ENCODE measurements at places on chromosomes 3 and 15.

DNA sequence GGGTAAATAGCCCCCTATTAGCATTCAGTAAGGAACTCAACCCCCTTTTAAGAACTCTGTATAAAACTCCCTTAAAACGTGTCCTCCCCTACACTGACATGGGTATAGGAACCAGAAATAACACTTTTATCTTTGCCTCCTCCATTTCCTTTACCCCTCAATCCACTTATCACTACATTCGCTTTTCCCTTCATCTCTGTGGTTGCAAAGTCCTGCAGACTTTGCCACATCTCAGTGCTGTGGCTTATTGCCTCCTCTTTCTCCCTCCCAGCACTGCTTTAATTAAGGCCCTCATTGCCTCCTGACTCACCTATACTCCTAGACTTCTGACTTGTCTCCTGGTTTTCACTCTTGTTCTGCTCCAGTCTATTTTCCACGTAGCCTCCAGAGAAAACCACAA lies 94.3 kb upstream of the GADL1 start:
- DNase-seq, result no peak

DNA sequence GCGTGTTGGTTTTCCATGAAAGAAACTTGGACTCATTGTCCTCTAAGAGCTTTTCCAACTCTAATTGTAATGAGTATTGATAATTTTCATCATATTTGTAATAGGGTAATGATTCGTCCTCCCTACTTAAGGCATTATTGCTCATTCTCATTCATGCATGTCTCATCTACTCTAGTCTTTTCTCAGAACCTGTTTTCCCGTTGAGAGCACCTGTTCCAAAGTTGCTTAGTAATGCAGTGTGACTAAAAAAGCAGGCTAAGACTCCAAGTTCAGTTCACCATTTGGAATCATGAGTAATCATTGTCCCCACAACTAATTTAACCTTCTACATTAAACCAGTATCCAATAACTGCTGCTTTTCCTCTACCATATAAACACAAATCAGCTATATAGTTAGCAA lies 84.0 kb downstream of the FILIP1L start:
- no peak for DNase-seq

GRCh38 chr3:32217339-32217738 lies 21.1 kb upstream of the CMTM8 start:
- DNase-seq, result no peak

DNA sequence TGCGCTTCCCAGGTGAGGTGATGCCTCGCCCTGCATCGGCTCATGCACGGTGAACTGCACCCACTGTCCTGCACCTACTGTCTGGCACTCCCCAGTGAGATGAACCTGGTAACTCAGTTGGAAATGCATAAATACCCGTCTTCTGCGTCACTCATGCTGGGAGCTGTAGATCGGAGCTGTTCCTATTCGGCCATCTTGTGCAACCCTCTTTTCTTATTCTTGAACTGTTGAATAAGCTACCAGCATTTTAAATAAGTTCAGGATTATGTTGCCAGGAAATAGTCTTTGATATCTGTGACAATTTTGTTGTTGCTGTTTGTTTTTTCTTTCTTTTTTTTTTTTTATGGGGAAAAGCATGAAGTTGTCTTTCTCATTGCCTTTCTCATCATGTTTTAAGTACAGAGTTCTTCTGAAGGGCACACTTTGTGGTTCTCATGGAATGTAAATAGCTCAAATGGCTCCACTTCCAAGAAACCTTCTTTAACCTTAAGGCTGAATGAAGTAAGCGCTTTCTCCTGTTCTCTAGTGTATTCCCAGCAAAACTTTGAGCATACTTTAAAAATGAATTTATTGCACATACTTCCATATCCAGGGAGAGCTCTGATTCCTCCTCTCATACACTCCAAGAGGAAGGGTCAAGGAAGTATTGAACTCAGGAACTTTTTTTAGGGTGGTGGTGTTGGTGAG lies 468.0 kb upstream of the TBL1XR1 start:
- no peak for DNase-seq

GRCh38 chr3:17372362-17373210 lies 369.8 kb downstream of the TBC1D5 start:
- DNase-seq, result no peak

DNA sequence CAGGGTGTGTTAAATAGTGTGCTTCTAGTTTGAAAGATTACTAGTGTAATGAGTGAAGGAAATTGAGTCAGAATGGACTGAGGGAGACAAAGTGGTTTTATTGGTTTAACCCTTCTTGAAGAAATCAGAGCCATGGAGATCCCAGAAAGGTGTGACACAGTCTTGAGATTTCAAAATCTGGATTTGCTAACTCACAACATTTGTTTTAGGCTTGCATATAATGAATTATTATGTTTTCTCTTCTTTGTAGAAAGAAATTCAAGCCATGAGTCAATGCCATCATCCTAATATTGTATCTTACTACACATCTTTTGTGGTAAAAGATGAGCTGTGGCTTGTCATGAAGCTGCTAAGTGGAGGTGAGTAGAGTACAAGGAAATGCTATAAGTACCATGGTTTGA lies 25.1 kb downstream of the OXSR1 start:
- no peak for DNase-seq

DNA sequence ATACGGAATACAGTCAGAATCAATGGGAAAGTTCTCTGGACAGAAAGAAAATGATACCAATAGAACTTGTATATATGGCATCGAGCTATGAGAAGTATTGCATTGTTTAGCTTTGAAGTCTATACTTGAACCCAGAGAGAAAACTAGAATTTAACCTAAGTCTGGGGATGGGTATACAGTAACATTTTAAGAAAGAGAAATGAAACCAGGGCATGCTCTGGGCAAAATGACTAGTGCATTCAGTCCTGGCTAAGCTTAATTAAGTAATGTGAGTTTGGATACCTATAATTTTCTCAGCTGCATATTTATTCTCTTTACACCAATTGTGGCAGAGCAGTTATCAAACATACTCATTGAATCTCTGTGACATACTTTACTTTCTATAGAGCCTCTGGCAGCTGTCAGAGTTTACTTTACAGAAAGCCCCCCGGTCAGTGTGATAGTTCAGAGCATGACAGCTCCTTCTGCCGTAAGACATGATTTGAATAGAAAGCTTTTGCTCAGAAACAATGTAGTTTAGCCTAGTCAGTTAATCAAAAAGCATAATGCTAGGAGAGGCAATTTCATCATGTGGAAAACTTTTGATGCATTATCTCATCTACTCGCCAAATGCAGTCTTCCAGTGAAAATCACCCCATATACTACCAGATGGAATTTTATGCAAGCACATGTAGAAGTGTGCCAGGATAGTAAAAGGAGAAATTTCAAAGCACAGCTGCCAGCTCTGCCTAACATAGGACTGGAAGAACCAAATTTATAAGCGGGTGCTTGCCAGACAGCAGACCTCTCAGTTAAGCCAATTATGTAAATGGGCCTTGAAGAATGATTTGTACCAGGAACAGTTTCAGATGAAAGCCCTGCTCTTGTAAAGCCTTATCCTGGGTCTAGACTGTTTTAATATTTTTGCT lies 40.7 kb downstream of the OXSM start:
- DNase-seq, result peak; percentile 84

- DNase-seq, result no peak
Measured at GRCh38 chr3:9278498-9278897, 29.1 kb upstream of the SRGAP3 start.

DNA sequence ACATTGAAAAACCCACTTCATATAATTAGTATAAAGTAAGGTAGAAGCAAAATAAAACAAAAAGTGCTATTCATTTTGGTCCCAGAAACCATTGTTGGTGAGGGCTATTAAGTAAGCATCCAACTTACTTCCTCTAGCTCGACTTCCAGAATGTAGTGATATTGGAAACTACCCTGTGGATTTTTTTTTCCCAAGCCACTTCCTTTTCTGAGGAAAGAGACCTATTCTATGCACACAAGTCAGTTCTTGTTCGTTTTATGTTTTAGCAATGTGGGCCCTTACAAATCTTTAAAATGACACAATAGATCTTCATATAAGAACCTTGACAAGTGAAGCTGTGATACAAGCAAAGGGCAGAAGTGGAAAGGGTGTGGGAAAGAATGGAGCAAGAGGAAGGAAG lies 402.0 kb upstream of the TBL1XR1 start:
- no peak for DNase-seq

- no peak for DNase-seq
Measured at GRCh38 chr3:65831733-65832425, 206.8 kb downstream of the MAGI1 start.

DNA sequence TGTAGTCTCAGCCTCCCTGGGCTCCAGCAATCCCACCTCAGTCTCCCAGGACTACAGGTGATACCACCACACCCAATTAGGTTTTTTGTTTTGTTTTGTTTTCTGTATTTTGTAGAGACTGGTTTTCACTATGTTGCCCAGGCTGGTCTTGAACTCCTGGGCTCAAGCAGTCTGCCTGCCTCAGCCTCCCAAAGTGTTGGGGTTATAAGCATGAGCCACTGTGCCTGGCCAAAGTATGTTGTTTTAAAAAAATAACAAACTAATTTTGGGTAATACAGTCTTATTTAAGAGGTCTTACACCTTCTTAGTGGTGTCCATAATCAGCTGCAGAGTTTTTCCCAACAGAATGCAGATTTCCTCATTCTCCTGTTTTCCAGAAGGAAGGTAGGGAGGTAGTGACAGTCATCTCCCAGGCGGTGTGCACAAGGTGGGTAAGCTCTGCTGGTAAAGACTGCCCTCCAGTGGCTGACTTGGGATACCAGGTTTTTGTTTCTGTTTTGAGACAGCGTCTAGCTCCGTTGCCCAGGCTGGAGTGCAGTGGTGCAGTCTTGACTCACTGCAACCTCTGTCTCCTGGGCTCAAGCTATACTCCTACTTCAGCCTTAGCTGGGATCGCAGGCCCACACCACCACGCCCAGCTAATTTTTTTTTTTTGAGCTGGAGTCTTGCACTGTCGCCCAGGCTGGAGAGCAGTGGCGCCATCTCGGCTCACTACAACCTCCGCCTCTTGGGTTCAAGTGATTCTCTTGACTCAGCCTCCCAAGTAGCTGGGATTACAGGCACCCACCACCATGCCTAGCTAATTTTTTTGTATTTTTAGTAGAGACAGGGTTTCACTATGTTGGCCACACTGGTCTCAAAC lies 58.4 kb downstream of the MAP6D1 start:
- peak; percentile 4 for DNase-seq

DNA sequence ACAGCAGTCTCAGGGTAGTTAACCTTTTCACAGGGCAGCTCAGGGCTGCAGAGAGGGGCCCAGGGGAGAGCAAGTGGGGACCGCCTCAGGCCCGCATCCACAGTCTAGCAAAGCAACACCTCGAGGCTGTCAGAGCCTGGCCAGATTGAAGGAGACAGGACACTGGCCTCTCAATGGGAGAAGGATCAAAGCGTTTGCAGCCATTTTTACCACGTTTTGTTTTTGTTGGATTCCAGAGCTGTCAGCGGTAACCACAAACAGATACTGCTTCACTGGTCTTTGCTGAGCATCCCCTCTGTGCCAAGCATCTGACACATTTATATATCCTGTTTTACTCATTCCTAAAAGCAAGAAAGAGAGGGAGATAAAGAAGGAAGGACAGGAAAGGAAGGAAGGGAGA lies 153.8 kb downstream of the SHQ1 start:
- no peak for DNase-seq

DNA sequence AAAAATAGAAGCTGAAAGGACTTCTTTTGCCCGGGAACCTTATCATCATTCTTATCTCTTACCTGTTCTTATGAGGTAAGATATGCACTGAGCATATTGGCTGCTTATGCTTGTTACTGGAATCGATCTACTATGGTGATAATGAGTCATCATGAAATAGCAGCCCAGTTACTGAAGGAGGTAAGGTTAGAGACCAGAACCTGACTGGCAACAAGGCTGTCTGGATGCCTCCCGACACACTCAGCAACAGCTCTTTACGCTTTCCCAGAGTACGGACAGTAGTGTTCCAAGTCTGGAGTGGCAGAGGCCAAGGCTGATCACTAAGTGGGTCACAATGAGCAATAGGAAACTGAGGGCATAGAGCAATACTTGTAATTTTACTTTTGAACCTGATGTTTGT lies 314.1 kb downstream of the NLGN1 start:
- no peak for DNase-seq

DNA sequence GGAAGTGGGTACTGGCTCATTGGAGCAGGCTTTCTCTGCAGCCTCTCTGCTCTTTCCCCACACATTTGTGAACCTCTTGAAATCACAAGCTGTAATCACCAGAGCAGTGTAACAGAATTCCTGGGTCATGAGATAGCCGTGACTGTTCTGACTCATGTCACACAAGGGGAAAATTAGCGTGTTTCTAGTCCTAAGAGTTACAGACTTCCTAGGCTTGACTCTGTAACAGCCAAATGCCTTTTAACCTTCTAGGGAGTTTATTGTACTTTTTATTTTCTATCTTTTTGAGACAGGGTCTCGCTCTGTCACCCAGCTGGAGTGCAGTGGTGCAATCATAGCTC lies 54.7 kb upstream of the TRAK1 start:
- no peak for DNase-seq

GRCh38 chr3:12227833-12228232 lies 61.0 kb upstream of the PPARG start:
- DNase-seq, result no peak

- no peak for DNase-seq
Measured at GRCh38 chr3:87167628-87168456, 59.3 kb upstream of the CHMP2B start.

DNA sequence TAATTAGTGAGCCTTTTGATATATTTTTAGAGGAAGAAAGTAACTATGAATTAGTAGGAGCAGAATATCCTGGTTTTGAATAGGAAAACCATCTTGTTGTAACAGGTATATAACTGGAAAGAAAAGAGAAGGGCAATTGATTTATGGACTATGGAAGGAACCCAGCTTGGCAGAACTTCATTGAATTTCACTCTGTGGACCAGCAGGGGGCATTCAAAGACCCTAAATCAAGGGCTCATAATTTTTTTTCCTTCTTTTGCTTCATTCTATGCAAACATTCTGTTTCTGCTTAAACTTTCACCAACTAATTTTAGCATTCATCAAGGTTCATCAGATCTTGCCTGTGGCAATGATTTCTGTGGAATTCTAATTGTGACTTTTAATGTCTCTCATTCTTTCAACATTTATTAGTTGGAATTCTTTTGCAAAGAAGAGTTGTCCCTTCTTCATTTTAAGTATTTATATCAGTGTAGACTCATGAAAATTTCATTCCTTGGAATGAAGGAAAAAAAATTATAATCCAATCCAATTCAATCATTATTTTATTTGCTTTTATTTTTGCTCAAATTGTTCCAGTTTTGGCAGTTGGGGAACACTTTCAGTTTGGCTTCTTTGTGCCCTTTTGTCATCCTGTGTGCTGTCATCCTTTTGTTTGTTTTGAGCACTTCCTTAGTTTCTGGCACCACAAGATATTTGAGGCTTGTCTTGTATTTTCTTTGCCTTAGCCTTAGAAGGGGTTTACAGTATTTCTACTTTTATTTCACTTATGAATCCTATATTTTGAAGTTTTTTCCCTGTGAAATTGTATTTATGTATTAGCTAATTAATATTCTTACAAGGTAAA lies 30.4 kb downstream of the NXPE3 start:
- DNase-seq, result peak; percentile 18

- DNase-seq, result no peak
Measured at GRCh38 chr3:194598771-194599557, 34.3 kb downstream of the TMEM44 start.

- DNase-seq, result peak; percentile 36
Measured at GRCh38 chr3:139982404-139982803, 47.4 kb downstream of the CLSTN2 start.

GRCh38 chr3:119304201-119304713 lies 10.1 kb downstream of the ARHGAP31 start:
- DNase-seq, result no peak

GRCh38 chr3:187481426-187481825 lies 113.2 kb downstream of the RTP4 start:
- no peak for DNase-seq

- no peak for DNase-seq
Measured at GRCh38 chr15:98728082-98728810, 79.9 kb downstream of the IGF1R start.
